GM04504 (cell line): ENCODE measurements at places on chromosomes 2 and 18.

- no peak for DNase-seq
Observed at GRCh38 chr2:145984580-145984979, 1464.7 kb upstream of the ZEB2 start.

- DNase-seq = no peak
Observed at GRCh38 chr2:3575534-3576262, 638 bp downstream of the RPS7 start.

DNA sequence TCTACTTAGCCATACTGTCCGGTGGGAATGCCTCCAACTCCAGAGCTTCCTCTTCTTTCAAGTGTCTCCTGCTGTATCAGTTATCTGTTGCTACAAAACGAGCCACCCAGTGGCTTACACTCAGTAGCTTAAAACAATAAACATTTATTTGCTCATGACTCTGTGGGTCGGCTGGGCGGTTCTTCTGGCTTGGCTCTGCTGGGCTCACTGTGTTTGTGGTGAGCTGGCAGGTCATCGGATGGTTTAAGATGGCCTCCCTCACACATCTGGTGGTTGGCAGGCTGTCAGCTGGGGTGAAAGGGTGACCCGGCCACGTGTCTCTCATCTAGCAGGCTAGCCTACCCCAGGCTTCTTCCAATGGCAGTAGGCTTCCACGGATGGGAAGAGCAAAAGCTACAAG, 122.4 kb upstream of the SLC1A4 start:
- peak; percentile 93 for DNase-seq

DNA sequence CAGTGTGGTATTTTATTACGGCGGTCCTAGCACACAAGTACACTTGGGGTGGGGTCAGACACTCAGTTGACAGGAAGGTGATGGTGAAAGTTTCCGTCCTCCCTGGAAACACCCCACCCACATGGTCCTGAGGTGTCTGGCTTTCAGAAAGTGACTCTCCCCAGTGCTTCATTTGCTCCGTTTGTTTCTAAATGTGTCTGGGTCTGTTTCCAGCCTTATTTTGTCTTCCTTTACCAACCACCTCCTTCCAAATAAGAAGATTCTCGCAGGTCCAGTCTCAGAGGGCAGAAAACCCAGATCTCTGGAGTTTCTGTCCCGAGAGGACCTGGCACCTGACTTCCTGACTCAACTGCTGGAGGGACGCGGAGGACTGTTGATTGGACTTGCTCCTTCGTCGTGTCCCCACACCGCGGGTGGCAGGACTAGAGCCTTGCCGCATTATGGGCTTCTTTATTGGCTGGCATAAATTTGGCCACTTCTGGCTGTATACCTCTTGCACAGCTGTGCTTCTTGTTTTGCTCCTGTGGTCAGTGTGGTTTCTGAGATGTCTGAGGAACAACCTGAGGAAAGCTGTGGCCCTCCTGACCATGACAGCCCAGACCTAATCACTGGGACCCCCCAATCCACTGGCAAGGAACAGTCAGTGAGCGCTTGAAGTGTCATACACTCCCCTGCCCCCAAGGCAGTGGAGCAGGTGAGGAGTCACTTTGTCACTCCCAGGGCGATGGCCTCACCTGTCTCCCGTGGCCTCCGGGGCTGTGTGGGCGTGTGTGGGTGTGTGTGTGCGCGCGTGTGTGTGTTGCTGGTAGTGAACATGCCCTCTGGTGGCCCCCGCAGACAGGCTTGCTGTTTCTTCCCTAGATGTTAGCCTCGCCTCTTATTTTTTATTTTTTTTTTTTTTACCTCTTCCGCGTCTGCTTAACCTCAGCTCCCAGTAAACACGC, 45.6 kb downstream of the MEX3C start:
- no peak for DNase-seq

- no peak for DNase-seq
Observed at GRCh38 chr2:85665264-85665937, 2.6 kb downstream of the SFTPB start.

DNA sequence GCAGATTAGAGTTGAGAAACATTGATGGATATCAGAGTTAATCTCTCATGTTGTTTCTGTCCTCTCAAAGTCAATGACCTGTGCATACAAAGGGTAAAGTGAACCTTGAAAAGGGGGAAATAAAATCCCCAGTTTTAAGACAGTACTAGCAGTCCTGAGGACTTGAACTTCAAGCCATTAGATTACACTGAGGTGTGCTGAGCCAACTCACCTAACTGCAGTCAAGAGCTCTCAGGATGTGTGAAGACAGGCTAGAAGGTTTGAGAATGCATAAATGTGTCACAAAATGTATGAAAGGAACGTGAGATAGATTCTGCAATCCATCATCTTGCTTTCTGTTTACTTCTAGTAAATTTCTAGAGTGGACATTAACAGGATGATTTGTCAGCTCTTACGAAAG, 35.5 kb downstream of the DOCK10 start:
- no peak for DNase-seq

- DNase-seq = no peak
Observed at GRCh38 chr2:201816657-201817575, 10.6 kb downstream of the CDK15 start.

DNA sequence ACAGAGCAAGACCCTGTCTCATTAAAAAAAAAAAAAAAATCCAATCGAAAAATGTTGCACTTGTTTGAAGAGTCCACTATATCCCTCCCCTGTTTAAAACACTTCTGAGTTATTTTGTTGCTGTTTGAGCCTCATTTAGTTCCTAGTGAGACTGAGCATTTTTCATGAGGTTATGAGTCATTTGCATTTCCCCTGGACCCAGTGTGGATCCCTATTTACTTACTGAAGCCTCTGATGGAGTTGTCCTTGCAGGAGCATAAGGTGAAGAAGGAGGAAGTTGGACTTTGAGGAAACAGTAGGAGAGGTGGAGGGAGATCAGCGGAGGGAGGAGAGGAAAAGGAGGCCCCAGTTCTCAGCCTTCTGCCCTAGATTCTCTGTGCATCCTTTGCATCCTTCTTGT, 5.1 kb downstream of the CXCR1 start:
- no peak for DNase-seq

DNA sequence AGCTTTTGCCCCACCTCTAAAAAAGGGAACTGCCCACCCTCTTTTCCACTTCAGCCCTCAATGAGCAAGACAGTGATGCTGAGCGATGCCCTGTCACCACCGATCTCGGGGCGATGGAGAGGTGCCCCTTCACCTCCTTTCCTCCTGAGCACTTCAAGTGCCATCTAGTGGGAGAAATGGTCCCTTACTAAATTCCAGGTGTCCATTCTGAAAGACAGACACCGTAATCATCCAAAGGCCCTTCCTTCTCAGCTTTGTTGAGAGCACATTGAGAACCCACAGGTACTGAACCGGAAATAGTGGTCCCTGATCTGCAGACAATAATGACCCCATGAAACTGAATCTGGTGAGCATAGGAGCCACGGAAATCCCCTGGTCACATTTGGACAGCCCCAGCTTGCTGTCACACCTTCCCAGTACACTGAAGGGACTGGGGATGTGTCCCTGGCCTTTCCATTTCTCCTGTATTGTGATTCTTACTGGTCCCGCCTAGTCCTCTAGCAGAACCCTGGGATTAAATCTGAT, 38.5 kb downstream of the KCTD18 start:
- no peak for DNase-seq
